Stimulated activated CD4-positive, alpha-beta T cell treated with anti-CD3 and anti-CD28 coated beads, Interleukin-12 subunit alpha, Interleukin-12 subunit beta, amount 100 ng/mL, for 48 hours (primary cell): ENCODE measurements at places on chromosomes 16 and 17.

GRCh38 chr16:82248012-82248656, 78.1 kb upstream of the MPHOSPH6 start:
- no peak for DNase-seq

GRCh38 chr17:38533241-38533640, 72.5 kb downstream of the SRCIN1 start:
- DNase-seq = no peak

GRCh38 chr17:30084788-30085187, 31.8 kb upstream of the NSRP1 start:
- DNase-seq = no peak

DNA sequence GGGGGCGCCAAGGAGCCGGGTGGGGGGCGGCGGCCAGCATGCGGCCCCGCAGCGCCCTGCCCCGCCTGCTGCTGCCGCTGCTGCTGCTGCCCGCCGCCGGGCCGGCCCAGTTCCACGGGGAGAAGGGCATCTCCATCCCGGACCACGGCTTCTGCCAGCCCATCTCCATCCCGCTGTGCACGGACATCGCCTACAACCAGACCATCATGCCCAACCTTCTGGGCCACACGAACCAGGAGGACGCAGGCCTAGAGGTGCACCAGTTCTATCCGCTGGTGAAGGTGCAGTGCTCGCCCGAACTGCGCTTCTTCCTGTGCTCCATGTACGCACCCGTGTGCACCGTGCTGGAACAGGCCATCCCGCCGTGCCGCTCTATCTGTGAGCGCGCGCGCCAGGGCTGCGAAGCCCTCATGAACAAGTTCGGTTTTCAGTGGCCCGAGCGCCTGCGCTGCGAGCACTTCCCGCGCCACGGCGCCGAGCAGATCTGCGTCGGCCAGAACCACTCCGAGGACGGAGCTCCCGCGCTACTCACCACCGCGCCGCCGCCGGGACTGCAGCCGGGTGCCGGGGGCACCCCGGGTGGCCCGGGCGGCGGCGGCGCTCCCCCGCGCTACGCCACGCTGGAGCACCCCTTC, 484 bp downstream of the FZD2 start:
- peak; percentile 15 for DNase-seq

- DNase-seq = no peak
Measured at GRCh38 chr17:58244963-58245362, 6.6 kb downstream of the LPO start.

GRCh38 chr16:5466551-5466950, 369.0 kb upstream of the EEF2KMT start:
- no peak for DNase-seq

- no peak for DNase-seq
Measured at GRCh38 chr17:28493460-28493859, 12.7 kb upstream of the FOXN1 start.

DNA sequence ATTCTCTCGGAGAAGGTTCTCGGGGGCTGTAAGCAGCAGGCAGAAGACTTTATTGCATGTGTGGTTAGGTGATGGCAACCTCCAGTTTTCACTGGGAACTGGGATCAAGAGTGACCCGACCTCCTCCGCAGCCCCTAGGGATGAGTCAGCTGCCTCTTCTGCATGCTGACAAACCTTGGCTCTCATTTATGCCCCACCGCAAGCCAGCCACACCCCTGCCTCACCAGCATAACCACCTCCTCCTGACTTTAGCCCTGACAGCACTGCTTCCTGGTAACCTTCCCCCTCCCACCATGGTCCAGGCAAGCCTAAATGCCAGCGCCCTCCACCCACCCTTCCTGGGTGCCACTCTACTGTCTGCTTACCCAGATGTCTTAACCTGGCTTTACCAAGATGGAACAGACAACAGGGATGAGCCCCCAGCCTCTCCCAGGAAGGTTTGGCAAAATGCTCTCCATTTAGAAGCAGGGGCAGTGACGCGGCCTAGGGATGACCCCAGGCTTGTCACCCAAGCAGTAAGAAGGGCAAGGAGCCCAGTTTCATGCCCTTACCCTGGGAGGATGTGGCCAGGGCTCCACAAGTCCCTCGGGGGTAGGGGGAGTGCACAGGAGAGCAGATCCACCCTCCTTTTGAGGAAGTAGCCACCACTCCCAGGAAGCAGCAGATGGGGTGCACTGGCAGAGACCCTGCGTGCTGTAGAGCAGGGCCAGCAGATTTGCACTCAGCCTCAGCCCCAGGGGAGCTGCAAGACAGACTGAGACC, 73.5 kb downstream of the GOSR1 start:
- no peak for DNase-seq

- DNase-seq = no peak
Measured at GRCh38 chr16:65624229-65624628, 502.4 kb upstream of the CDH11 start.

- DNase-seq = no peak
Measured at GRCh38 chr17:29031488-29031887, 11.5 kb upstream of the PIPOX start.

- DNase-seq = no peak
Measured at GRCh38 chr16:89417352-89417751, 73.0 kb downstream of the ANKRD11 start.

- DNase-seq = no peak
Measured at GRCh38 chr16:13324851-13325250, 423.5 kb downstream of the SHISA9 start.

GRCh38 chr16:58797137-58797801, 63.2 kb upstream of the GOT2 start:
- DNase-seq = no peak

DNA sequence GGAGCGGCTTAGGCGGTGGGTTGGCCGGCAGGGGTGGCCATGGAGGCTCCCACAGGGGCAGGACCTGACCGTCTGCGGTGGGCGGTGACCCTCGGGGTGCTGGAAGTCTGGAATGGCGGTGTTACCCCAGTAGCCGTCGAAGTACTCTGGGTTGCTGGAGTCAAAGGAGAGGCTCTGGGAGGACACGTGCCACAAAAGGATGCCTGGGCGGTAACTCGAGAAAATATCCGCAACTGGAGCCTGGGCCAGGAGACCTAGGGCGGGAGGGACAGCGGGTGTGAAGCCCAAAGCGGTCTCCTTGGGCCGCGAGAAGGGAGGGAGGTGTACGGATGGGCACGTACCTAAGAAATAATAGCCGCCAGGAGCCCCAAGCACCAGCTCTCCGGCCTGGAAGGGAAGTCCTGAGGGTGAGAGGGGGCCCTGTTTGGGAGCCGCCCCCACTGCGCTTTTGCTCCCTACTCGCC, 4.6 kb downstream of the ITGA2B start:
- DNase-seq = no peak

DNA sequence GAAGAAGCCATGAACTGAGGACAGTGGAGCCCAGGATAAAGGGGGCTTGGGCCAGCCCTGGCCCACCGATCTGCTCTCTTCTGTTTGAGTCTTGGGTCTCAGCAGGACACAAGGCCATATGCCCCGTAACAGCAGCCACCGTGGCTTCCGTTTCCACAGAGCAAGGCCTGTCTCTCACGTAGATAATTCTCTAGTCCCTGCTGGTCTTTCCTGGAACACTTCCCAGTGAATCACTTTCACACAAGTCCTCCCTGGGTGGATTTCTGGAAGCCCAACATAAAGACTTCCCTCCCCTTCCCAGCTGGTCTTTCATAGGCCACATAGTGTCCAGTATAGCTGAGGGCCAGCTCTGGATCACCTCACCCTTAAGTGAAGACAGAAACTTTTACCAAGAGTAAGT, 19.9 kb upstream of the C16orf78 start:
- no peak for DNase-seq
